ENCODE measurements at places on chromosomes 4 and X. TPM values are rescaled to one million over a fixed set of nuclear protein-coding genes. Genes with fewer than 3 reads are reported as not detected.

Gene CXCR3
- 0.22 TPM for polyA plus RNA-seq

Gene CRLF2
- not detected for polyA plus RNA-seq

Gene IGSF1
- polyA plus RNA-seq = 19.8 TPM

Gene ARR3
- 0.54 TPM for polyA plus RNA-seq

Gene ZCCHC18
- polyA plus RNA-seq = 3.6 TPM

Gene USP51
- 11.0 TPM for polyA plus RNA-seq

Gene HPSE
- polyA plus RNA-seq = 1.00 TPM

Gene PDE5A
- 54.4 TPM for polyA plus RNA-seq

Gene FAM53A
- polyA plus RNA-seq = 3.6 TPM

Gene TBCK
- polyA plus RNA-seq = 68.1 TPM

Gene MAP9
- 34.4 TPM for polyA plus RNA-seq

Gene REELD1
- polyA plus RNA-seq = 0.34 TPM

Gene DKK2
- polyA plus RNA-seq = 1.9 TPM

Gene ETDA
- not detected for polyA plus RNA-seq

DNA sequence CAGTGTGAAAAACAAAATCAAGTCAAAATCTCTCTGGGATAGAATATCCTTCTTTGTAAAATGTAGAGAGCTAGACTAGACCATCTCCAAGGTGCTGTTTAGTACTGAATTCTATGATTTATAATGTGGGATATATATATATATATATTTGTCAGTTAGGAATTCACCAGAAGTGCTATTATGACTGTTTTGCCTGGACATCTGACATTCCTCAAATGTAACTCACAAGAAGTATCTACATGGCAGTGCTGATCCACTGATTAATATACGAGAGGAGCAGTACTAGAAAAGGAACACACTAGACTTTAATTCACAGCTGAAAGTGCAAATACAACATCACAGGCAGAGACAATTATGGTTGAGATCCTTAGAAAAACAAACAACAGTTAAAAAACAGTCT is 208.9 kb downstream of the GBA3 start:
- no peak for DNase-seq

DNA sequence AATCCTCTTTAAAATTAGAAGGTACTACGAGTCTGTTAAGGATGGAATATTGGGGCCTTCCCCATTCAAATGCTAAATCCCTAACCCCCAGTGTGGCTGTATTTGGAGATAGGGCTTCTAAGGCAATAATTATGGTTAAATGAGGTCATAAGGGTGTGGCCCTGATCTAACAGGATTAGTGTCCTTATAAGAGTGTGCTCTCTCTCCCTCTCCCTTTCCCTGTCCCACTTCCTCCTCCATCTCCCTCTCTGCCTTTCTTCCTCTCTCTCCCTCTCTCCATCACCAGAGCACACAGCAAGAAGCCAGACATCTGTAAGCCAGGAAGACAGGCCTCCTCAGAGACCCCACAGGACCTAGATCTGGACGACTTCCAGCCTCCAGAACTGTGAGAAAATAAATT is 116.9 kb downstream of the COL25A1 start:
- no peak for DNase-seq

DNA sequence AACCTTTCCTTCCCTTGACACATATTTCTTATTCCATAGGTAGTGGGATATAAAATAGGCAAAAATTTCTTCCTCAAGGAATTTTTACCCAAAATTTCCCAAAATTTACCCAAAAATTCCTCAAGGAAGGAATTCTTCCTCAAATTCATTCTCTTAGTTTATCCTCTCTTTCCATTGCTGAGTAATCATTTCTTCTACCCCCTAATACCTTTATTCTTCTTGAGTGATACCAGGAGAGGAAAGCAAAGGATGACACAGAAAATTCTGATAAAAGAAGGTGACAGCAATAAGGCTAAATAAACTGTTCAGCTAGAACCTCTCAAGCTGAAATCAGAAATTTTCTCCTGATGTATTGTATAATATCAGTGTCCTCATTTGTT is 191.4 kb upstream of the MAB21L2 start:
- DNase-seq = no peak

DNA sequence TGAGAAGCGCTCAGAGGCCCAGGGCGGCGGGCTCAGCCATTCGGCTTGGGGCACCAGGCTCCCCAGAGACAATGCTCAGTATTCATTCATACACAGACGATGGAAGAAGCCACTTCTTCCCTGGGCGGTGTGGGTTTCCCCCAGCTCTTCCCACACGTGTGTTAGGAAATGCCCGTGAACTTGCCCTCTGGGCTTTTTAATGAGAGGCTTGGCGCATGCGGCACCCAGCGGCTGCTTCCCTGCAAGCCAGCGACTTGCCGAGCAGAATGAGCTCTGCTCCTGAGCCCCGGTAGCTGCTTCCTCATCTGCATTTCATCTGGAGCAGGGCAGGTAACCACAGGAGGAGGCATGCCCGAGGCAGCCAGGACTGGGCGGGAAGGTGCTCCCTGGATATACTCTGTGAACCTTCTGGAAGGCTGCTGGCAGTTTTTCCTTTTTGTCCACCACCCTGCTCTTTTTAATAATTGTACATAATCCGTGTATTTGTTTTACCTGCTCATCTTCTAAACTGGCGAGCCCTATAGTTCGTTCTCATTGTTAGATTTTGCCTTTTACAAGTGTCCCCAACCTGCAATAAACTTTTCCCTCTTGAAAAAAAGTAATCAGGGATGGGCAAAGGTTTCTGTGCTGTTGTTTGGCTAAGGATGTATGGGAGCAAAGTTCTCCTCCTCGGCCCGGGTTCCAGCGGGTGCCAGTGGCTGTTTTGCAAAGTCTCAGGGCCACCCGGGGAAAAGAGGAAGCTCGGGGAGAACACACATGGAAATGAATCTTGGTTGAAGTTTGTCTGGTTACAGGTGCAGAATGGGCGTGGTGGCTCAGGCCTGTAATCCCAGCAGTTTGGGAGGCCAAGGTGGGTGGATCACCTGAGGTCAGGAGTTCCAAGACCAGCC is 178.8 kb downstream of the DCLK2 start:
- DNase-seq = no peak

GRCh38 chr4:21806991-21807390 is 141.6 kb downstream of the KCNIP4 start:
- DNase-seq = no peak

DNA sequence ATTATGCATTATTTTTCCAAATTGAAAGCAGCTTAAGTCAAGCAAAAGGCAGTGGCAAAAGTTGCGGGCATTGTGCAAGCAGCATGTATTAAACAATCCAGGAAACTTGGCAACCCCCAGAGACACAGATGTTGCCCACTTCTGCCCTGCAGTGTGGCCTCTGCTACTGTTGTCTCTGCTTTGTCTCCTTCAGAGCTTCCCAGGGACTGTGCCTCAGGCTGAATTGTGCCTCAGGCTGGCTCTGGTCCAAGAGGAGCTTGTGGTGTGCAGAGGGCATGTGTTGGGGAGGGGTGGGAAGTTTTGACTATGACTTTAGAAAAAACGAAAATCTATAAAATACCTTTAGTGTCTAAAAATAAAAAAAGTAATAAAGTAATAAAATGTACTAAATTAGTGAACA is 201.4 kb downstream of the CCSER1 start:
- DNase-seq = no peak

GRCh38 chr4:2070421-2071251 is 11.5 kb downstream of the NAT8L start:
- DNase-seq = no peak

- no peak for DNase-seq
Measured at GRCh38 chr4:145341381-145341780, 140.3 kb upstream of the SMAD1 start.

DNA sequence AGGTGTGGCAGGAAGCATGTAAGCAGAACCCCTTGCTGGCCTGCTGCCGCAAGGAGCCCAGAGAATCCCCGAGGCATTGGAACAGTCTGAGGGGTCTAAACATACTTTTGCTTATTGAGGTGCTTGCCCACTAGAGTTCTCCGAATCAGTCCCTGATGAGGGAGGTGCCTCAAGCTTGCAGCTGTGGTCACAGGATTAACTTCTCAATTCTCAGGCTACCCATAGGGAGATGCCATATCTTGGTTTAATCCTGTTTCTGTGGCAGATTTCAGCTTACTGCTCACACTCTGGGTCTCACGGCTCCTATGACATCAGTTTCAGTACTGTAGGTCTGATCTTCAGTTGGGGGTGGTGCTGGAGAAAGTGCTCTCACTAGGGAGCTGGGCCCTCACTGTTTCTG is 39.9 kb downstream of the CCNG2 start:
- no peak for DNase-seq

DNA sequence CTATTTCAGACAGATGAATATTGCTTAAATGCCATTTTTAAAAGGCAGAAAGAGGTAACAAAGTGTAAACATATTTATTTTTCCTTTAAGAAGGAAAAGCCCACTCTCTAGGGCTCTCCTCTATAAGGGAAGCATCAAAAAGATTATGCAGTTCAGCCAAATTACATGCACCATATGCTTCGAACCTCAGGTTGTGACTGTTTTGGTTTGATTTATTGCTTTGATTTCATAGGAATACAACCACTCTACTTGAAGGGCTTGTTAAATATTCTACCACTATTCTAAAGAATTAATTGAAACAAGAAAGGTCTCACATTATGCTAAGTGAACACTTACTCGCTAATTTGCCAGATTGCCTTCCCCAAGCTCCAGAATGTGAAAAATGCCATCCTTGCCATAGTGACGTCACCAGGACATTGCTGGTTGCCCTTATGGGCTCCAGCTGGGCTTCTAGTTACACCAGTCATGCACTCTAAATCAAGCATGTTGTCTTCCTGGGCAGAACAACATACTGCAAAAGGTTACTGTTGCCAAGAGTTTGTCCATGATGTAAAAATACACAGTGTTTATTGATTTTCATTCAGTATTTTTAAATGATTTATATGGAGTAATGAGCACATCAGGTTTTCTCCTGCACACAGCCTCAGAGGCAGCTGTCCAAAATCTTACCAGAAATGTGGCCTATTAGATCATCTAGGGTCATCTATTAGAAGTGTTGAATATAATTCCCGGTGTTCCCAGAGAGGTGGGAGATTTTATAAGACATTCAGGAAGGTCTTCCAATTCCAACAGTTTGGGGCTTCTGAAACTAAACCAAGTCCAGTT is 164.4 kb upstream of the RAPGEF2 start:
- peak; percentile 1 for DNase-seq

DNA sequence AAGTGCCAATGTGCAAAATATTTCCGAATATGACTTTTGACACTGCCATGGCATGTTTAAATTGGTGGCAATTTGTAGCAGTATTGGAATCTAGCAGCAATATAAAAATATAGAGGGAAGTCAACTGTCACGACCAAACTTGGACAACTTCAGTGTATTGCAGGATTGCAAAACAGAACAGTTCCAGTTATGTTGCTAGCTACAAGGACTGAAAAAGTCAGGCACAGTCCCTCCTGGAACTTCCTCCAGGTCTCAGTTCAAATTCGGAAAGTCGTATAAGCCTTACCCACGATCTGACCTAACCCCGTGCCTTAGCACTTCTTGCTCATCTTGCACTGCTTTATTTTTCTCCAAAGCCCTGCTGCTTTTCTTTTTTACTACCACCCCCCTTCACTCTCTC is 390.0 kb upstream of the GALNT7 start:
- DNase-seq = no peak

GRCh38 chr4:145909281-145909715 is 29.3 kb downstream of the ZNF827 start:
- DNase-seq = no peak

- DNase-seq = no peak
Measured at GRCh38 chr4:40763228-40763716, 13.5 kb downstream of the NSUN7 start.

- DNase-seq = no peak
Measured at GRCh38 chrX:18877469-18877868, 106.4 kb downstream of the PHKA2 start.

DNA sequence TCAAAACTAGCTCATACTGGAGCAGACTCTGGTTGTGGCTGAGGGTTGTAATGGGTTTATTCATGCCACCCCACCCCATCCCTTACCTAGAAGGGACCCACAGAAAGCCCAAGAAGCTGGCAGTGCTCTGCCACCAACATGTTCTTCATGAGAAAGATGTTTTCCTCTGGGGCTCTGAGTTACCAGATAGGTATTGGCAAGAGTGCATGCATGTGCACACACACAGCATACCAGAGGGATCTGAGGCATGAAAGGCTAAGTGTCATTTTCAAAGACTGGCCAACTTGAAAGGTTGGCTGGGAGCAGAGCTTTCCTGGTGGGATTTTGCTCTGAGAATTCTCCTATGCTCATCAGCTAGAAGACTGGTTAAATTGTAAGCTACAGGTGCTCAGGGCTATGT is 65.2 kb downstream of the PHOX2B start:
- no peak for DNase-seq

DNA sequence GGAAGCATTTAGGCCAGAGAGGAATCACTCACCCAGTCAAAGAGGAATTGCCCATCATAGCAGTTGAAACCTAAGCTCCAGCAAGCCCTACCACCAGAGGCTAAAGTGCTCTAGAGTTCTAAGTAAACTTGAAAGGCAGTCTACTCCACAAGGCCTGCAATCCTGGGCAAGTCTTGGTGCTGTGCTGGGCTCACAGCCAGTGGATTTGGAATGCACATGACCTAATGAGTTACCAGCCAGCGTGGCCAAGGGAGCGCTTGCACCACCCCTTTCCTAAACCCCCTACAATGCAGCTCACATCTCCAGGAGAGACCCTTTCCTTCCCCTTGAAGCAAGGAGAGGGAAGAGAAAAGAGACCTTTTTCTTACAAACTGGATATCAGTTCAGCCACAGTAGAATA is 445.7 kb downstream of the GASK1B start:
- no peak for DNase-seq

DNA sequence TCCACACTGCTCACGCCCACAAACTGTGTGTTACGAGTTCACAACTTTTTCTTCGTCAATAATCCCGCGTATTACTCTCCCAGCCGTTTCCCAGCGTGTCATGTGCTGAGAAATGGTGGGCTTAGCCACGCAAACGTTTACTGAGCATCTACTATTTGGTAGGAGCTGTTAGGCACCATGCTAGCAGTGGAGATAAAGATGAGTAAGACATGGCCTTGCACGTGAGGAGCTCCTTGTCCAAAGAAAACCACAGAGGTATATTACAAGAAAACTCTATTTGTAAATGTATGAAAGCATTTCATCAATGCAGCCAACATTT is 821 bp upstream of the TMEM128 start:
- DNase-seq = peak; percentile 0

- no peak for DNase-seq
Measured at GRCh38 chr4:18075823-18076433, 54.4 kb upstream of the LCORL start.

DNA sequence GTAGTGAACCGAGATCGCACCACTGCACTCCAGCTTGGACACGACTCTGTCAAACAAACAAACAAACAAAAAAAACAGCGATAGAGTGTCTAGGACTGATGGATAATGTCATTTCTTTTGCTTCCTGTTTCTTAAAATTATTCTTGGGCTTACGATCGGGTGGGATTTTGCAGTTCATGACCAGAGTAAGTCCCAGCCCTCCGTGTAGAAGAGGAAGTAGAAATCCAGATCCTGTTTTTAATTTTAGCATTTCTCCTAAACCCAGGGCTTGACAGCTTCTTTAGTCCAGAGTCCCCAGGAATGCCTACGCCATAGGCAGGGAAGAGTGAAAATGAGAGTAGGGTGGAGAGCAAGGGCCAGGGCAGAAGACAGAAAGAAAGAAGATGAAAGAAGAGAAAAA is 94.3 kb downstream of the HPRT1 start:
- no peak for DNase-seq
